ENCODE measurements at places on chromosomes 1 and 21.

GRCh38 chr1:9984253-9984652 lies 12.8 kb upstream of the RBP7 start:
- no peak for DNase-seq

- DNase-seq, result no peak
Observed at GRCh38 chr1:89603651-89604413, 29.1 kb upstream of the LRRC8C start.

DNA sequence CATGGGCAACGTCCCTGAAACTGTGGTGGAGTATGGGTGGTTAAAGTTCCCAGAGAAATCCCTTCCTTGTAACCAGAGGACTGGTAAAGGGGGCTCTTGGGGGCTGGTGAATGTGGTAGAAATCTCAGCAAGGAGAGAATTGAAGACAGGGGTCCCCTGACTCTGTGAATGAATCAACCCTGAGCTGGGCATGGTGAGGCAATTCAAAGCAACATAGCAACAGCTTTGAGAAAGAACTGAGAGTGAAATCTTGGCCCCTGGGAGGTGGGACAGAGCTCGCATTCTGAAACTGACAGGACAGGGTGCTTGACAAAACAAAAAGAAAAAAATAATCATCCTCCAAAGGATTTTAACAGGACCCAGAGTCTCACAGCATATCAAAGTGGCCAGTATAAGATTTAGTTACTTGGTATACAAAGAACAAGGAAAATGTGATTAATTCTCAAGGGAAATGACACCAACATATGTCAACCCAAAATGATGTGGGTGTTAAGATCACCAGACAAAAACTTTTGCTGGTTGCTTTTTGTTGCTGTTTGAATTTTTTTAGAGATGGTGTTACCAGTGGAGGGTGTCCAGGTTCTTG lies 11.7 kb upstream of the SUMO3 start:
- DNase-seq, result no peak

DNA sequence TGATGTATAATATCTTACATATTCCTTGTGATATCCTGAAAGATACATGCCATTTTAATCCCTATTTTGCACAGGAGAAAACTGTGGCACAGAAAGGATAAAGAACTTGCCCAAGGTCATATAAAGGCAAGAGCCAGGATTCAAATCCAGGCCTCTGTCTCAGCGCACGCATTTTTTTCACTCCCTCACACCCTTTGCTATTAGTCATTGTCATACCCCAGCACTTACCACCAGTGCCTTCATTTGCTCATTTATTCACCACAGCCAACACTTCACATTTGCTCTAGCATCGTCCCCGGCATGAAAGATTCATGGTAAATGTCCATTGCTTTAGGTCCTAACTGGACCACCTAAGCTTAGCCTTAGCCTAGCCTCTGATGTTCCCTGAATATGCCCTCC lies 14.2 kb downstream of the ALX3 start:
- no peak for DNase-seq

GRCh38 chr21:17631195-17631594 lies 18.5 kb upstream of the BTG3 start:
- no peak for DNase-seq

DNA sequence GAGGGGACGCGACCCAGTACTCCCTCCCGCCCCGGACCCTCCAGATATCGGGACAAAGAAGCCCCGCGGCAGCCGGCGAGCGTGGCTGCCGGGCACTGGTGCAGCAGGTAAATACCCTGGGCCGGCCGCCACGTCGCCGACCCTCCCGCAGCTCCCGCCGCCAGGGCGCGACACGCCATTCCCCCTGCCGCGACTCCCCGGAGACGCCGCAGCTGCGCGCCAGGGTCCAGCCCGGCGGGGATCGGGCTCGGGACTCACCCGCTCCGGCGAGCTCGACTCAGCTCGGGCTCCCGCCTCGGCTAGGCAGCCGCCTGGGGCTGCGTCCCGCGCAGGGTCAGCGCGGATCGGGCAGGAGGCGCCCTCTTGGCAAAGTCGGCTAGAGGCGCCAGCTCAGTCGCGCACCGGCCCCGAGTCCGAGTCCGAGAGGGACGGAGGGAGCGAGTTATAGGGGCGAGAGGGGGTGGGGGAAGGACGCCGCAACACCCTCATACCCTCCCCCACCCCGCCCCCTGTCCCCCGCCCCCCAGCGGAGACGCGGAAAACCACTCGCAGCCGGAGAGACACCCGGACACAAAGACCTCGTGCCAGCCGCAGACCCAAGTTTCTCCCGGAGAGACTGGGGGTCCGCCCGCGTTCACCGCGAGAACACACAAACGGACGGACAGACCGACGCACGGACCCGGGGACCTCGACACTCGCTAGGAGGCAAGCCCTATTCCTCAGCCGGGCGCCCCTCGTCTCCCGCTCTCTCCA lies 985 bp downstream of the SYT6 start:
- peak; percentile 44 for DNase-seq

DNA sequence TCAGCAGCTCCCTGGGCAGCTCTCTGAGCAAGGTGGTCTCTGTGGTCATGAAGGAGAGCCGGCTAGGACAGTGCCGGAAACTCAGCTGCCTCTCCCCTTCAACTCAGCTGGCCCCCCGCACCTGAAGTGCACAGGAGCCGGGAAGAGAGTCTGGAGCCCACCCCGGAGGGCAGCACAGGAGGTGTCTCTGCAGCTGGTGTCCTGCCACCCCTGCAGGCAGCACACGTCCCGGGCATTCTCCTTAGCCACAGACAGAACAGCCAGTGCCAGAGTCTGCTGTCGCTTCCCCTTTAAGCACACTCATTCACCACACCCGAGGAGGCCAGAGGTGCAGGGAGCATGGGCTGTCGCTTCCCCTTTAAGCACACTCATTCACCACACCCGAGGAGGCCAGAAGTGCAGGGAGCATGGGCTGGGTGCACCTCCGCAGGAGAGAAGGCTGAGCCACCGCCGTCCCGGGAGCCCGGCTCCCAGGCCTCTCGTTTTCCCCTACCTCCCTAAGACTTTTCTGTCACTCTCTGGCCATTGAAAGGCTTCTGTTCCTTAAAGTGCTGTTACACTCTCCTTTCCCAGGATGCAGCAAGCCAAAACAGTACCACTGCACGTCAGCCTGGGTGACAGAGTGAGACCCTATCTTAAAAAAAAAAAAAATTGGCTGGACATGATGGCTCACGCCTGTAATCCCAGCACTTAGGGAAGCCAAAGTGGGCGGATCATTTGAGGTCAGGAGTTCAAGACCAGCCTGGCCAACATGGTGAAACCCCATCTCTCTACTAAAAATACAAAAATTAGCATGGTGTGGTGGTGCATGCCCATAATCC lies 16.9 kb upstream of the SAMD11 start:
- no peak for DNase-seq

DNA sequence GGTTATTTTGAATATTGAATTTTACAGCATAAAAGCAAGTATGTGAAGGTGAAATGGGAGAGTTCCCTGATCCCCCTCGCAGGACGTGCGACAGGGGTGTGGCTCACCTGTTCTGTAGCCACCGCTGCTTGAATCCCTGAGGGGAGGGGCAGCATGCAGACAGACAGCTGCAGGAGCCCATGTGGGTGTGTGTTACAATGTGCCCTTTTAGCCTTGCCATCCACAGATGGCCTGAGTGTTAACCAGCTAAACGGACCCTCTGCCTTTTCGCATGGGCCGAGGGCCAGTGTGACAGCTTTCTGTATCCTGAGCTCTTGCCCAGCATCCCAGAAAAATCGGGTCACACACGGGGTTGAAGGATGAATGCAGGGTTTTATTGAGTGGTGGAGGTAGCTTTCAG lies 43.3 kb downstream of the JAM2 start:
- no peak for DNase-seq

GRCh38 chr1:94020764-94021579 lies 100.0 kb downstream of the ABCA4 start:
- DNase-seq, result no peak
